Forelimb muscle (tissue), 1 donor: ENCODE measurements at places on chromosomes 4 and X. TPM values are rescaled to one million over a fixed set of nuclear protein-coding genes. Genes with fewer than 3 reads are reported as not detected.

CNKSR2 gene
- 2.1 TPM for polyA plus RNA-seq

ITGB1BP2 gene
- 142 TPM for polyA plus RNA-seq

TMPRSS11A gene
- polyA plus RNA-seq: 0.05 TPM

GRCh38 chrX:148574237-148574973, 74.0 kb downstream of the AFF2 start:
- no peak for DNase-seq

DNA sequence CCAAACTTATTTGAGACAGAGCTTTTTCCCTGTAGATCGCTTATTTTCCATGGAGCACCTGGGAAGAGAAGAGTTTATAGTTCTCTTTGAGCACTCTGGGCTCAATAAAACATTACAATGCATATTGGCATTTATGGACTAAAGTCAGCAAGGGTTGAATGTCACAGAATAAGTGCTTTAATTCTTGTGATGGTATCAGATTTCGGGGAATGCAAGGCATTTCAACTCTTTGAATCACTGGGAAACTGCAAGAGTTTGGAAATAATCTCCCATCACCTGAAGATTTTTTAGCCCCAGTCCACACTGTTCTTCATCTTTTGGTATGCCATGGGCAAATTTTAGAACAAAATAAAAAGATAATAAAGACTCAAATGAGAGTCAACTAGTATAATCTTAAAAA, 111.5 kb upstream of the WDFY3 start:
- no peak for DNase-seq

DNA sequence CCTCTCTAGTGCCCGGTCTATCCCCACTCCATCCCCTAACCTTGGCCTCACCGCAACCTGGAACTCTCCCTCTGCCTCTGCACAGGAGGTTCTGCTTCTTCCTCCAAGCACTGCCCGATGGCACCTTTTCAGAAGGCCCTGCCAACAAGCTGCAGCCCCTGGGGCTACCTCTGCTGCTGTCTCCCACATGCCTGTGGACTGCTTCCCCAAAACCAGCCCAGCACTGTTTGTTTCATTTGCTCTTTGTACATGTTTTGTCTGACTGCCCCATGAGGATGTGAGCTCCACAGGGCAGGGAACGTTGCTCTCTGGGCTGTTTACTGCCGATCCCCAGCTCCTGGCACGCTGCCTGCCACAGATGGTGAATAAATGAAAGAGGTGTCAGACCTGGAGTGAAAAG, 85.4 kb downstream of the INTS6L start:
- DNase-seq: no peak

DNA sequence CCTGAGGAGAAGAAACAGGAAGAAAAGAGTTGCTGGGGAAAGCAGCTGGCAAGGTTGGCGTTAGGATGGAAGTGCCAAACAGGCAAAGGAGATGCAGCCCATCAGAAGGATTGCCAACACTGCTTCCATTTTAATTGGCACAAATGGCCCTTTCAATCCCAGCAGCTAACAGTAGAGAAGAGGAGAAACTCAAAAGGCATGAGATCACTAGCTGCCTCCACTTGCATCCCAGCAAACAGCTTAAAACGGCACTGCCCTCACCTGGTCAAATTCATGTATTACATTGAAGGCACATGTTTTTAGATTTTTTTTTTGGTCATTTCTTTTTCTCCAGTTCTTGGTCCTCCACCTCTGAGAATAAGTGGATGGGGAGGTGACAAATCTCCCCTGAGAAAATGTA, 14.9 kb upstream of the LOC101059915 start:
- DNase-seq: peak; percentile 32
